Stimulated activated CD4-positive, alpha-beta T cell treated with anti-CD3 and anti-CD28 coated beads, TNF-alpha, amount 100 ng/mL, for 1 hour (primary cell): ENCODE measurements at places on chromosomes 7 and 10.

DNA sequence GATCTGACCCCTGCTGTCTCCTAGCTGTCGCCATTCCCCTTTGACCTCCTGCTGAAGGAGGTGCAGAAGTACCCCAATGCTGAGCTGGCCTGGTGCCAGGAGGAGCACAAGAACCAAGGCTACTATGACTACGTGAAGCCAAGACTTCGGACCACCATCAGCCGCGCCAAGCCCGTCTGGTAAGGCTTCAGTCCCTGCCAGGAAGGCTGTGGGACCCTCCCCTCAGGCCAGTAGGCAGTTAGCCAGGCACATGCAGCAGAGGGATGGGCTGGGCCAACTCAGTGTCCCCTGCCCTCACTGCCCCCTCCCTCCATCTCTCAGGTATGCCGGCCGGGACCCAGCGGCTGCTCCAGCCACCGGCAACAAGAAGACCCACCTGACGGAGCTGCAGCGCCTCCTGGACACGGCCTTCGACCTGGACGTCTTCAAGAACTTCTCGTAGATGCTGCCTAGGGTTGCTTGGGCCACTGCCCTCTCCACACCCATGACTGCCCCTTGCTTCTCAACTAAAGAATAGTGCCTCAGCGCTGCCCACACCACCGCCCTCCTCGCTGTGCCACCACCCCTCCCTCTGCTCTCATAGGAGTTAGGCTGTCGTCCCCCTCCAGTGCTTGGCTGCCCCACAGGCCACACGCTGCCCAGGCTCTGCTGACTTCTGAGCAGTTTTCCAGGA lies 41.0 kb upstream of the ZMIZ2 start:
- no peak for DNase-seq

DNA sequence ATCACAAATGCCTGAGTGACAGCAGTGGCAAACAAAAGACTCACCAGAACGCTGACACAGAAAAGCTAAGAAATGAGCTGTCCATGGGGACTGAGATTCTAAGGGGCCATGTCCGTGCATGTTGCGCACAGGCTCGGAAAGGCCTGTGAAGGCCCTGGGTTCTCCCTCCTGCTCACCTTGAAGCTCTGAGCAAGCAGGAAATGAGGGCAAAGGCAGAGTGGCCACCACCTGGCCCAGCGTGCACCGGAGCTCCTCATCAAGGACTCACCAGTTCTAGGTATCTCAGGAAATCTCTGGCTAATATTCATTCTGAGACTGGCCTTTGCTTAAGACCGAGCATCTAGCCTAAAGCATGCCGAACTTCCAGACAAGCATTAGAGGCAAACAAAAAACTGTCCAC lies 52.7 kb downstream of the MAD1L1 start:
- DNase-seq = no peak

- no peak for DNase-seq
Measured at GRCh38 chr7:1616741-1617140, 46.9 kb upstream of the PSMG3 start.

DNA sequence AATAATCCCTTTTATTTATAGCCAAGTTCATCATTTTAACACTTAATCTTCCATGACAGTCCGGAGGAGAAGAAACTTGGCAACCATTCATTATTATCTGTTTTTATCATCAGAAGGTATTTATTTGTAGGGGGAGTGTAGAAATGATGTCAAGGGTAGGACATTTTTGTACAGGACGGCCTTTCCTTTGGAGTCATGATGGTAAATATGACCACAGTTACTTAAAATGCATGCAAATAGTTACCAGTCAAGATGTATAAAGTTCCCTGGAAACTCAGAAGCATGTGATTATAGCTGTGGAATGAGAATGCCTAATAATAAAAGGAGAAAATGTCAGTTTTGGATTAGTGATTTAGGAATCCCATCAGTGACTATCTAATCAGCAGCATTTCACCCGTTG lies 183.1 kb upstream of the PRPS1L1 start:
- DNase-seq = no peak

- DNase-seq = no peak
Measured at GRCh38 chr10:17474595-17475323, 20.4 kb upstream of the ST8SIA6 start.

DNA sequence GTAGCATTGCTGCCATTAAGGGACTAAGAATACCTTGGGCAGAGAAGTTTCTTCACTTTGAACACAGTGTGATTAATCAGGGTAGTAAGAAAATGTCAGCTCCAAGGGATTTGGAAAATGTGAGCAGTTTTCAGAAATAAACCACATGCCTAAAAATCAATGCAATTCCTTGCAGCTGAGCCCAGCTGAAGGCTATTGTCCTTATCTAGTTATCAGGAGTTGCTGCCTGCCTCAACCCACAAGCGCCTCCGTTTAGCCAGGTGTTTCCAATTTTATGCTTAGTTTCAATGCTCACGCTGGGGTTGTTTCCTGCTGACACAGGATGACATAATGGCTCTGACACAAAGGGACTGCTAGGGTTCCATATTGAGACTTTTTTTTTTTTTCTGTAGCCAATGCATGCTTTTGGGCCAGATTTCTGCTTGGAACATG lies 132.3 kb upstream of the ANK3 start:
- no peak for DNase-seq

DNA sequence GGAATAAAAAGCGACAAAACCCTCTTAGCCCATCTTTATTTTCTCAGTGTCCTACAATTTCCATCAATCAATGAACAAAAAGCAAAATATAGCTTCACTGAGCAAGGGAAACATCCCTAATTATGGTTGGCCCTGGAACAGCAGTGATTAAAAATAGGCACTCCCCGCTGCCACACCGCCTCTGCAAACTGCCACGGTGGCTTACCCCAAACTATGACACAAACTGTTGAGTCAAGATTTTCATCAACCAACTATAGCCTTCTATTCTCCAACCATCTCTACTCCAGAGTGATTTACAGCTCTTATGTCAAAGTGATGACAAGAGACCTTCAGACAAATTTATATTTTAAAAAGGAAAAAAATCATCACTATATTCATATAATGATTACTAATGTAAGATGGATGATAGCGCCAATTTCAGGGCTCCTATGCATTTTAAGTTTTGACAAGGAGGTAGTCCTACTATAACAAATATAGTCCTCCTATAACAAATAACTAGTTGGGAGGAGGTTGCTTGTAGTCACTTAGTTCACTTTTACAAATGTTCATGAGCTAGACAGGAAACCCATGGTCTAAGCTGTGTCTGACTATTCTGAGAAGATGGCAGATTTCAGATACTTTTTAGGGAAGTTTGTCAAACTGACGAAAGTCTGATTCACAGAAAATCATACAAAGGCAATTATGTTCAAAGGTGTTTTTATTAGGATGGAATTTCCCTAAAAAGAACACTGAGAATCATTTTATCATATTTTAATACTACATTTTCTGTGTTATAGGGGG lies 26.3 kb downstream of the DENND11 start:
- DNase-seq = no peak

DNA sequence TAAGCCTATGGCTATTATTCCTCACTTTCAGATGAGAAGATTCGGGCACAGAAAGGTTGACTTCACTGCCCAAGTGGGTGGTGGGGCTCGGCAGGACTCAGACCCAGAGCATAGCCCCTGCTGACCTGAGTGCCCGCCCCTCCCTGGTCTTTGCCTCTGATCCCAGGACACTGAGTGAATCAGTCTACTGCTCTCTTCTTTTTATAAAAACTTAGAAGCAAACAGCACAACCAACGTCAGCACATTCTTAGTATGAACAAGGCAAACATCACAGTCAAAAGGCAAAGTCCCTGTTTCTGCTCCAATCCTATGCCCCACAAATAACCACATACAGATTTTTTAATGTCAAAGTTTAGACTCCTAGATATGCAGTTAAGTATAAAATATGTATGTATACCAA lies 237.8 kb downstream of the ZMYND11 start:
- DNase-seq = no peak

- DNase-seq = no peak
Measured at GRCh38 chr7:42348631-42349030, 111.6 kb upstream of the GLI3 start.

DNA sequence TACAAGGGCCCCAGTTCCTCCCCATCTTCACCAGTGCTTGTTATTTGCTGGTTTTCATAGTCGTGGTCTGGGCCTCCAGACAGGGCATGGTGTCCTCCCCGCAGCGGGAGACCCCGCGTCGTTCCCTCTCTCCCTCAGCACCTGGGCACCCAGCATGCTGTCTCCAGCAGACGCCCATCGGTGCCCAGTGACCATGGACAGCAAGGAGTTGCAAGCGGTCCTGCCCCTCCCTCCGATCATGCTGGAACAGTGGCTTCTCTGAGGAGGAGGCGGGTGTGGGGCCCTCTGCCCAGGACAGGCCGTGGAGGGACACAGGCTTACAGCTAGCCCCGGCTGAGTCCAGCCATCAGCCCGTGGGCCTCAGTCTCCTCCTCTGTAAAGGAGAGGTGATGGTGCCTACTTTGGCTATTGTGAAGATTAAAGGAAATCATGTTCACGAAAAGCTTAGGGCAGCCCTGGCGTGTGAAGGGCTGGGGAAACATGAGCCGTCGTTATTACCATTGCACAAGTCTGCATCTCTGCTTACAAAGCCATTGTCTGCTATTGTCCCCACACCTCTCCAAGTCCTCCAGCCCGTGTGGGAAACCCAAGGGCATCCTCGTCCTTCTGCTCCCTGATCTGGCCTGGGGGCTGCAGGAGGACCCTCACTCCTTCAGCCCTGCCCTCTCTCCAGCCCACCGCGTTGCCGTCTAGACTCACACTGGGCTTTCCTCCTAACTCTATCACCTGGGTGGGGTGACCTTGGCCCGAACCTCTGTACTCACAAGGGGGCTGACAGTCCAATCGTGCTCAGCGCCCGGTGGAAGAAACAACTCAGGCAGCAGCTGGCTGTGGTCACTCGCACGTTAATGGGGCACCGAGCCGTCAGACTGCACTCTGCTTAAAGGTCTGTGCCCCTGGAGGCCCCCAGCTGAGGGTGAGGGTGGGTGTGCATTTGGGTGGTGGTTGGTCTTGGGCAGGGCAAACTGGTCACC lies 29.9 kb downstream of the EN2 start:
- DNase-seq = no peak
